Right cardiac atrium (tissue), 5 donors: ENCODE measurements at places on chromosomes 4 and X. TPM values are rescaled to one million over a fixed set of nuclear protein-coding genes. Genes with fewer than 3 reads are reported as not detected.

SLC49A3 gene
- 19.5 TPM for total RNA-seq

DCAF4L1 gene
- 0.12 TPM for total RNA-seq

GLRA2 gene
- total RNA-seq: not detected

MGAT4D gene
- not detected for total RNA-seq
